Left ventricle myocardium superior (tissue), 1 donor: ENCODE measurements at places on chromosomes 4 and X. TPM values are rescaled to one million over a fixed set of nuclear protein-coding genes. Genes with fewer than 3 reads are reported as not detected.

TEX13B gene
- not detected for total RNA-seq

CWH43 gene
- not detected for total RNA-seq

FAM47E gene
- 2.4 TPM for total RNA-seq

EPGN gene
- 3.0 TPM for total RNA-seq

TMEM31 gene
- not detected for total RNA-seq

STK32B gene
- total RNA-seq = 1.4 TPM

XG gene
- 0.32 TPM for total RNA-seq

SLC9B2 gene
- 3.3 TPM for total RNA-seq

SSX4 gene
- not detected for total RNA-seq

ABLIM2 gene
- 28.3 TPM for total RNA-seq

DNA sequence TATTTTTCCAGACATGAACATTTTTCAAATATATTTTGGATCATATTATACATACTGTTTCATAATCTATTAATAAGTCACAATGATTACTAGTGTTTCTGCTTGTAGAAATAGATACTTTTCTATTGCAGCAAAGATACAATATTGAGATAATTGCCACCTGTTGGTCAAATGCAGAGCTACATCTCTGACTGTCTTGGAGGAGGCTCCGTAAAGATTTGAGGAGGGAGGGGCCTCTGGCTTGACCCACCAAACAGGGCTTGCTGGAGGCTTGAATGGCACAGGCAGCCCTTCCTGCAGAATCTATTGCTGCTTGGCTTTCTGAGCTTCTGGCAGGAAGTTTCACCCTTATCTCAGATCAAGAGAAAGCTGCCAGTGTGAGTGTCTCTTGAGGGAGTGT is 99.3 kb upstream of the ARMCX2 start:
- no peak for DNase-seq

DNA sequence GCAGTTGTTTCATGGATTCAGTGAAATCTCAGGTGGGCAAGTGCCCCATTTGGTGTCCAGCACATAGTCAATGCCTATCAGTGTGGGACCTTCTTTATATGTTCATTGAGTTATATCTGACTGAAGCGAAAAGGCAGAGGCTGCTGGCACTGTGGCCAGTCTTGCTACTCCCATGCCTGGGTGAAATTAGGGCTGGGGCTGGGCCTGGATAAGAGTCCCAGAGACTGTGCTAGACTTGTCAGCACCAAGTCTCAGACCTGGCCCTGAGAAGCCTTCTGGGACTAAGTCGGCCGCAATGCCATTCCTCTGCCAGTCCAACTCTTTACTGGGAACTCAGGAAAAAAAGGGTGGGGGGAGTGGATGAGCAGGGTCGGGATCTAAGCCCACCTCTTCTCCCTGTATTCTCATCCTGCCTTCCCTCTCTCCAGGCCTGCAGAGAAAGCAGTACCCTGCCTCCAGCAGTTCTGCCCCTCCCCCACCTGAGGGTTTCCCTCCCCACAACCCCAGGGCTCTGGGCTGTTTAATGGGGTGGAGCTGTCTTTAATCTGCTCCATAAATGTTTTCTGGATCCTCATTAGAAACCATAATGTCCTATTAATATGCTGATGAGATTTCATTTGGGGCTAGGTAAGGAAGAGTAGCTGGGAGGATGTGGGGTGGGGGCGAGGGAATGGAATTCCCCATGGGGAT is 153.5 kb upstream of the PJA1 start:
- DNase-seq = no peak

DNA sequence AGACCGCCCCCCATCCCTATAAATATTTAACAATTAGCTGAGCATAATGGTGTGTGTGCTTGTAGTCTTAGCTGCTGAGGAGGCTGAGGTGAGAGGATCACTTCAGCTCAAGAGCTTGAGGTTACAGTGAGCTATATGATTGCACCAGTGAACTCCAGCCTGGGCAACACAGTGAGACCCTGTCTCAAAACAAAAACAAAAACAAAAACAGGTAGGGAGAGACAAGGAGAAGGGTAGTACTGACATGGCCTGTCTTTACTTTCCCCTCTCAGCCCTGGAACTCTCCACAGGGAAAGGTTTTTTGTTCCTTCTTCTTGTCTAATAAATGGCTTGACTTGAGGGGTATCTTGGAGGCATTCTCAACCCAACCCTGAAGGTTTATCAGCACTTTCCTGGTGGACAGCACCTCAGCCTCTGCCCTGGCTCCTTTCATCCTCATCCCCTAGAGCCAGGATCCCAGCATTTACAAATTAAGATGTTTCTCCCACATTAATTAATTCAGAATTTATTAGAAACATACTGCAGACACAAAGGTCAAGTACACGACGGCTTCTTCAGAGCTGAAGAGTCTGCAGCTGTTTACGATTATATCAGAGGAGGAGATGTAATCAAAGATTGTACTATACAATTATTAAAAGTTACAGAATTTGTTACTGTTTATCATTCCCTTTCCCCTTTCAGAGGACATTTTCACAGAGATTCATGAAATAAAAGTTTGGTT is 131.8 kb downstream of the AFF1 start:
- DNase-seq = no peak

GRCh38 chr4:88659890-88660208 is 37.8 kb downstream of the NAP1L5 start:
- DNase-seq = no peak

- DNase-seq = no peak
Observed at GRCh38 chr4:81652069-81652478, 180.4 kb upstream of the RASGEF1B start.

DNA sequence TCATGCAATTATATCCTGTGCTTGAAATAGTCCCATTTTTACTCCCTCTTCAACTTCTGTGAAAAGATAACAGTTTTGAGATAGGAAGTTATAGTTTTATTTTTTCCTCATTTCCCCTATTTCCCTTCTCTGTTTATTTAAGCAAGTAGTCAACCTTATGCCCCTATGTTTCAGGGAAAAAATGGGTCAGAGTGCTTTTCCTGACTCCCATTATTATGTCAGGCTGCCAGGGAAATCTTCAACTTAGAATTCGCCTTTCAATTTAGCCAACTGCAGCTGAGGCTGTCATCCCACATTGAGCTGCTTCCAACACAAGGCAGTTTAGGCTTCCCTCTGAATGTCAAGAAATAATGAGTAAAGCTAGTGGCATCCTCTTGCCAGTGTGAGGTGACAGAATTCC is 42.3 kb downstream of the NXT2 start:
- no peak for DNase-seq

DNA sequence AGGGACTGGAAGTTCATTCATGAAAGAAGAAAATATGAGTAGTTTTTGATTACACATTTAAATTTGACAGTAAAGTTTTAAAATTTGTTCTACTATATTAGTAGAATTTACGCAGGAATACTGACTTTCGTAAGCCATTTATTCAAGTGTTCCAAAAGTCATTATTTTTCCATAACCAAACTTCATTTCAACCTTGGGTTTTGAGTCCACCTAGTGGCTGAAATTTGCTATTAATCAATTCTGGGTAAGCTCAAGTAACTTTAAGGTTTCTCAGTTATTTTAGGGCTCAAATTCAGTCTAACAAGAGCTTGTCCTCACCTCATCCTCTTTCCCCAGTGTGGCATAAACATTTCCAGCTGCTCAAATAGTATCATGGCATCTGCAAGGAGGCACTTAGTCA is 175.4 kb downstream of the SH3BGRL start:
- DNase-seq = no peak

- peak; percentile 31 for DNase-seq
Observed at GRCh38 chrX:103063918-103064434, at the start of gene BEX1. Gene BEX1, minus strand, starts transcription at chrX:103064171. Its CDS starts 897 bp downstream, at chrX:103063274.

DNA sequence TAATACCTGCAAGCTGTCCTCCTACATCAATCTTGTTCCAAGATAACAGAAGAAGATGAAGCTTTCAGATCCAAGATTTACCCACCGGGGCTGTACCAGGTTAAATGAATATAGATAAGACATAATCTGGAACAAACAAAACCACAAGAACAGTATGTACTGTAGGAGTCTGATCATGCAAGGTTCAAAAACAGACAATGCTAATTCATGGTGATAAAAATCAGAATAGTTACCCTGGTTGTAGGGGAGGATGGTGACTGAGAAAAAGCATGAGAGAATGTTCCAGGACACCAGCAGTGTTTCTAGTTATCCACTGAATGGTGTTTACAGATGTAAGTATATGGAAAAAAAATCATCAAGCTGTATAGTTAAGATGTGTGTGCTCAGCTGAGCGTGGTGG is 211.6 kb upstream of the TBL1X start:
- DNase-seq = no peak

DNA sequence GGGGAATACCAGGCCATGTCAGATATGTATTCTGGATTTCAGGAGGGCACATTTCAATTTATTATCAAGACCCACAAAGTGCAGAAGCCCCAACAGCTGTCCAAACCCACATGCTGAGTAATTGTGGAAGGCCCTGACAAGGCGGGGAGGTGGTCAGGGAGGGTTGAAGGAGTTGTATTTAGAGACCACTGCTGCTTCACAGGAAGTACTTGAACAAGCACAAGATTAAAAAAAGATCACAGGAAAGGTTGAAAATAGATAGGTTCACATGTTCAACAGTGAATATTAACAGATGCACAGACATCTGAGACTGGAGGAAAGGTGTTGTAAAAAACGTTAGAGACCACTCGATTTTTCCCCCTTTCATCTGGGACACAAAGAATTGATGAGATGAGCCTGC is 17.9 kb downstream of the ATP8A1 start:
- DNase-seq = no peak

DNA sequence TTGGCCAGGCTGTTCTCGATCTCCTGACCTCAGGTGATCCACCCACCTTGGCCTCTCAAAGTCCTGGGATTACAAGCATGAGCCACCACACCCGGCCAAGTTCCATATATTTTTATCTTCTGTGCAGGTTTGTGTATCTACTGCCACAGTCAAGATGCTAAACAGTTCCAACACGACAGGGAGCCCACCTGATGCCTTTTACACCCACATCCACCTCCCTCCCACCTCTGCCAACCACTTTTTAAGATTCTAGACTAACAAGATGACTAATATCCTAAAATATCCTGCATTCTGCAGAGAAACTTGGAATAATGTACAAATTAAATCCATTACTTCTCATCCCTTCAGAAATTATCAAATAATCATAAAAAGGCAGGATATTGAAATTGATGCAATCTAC is 19.3 kb upstream of the RPL34 start:
- DNase-seq = no peak

DNA sequence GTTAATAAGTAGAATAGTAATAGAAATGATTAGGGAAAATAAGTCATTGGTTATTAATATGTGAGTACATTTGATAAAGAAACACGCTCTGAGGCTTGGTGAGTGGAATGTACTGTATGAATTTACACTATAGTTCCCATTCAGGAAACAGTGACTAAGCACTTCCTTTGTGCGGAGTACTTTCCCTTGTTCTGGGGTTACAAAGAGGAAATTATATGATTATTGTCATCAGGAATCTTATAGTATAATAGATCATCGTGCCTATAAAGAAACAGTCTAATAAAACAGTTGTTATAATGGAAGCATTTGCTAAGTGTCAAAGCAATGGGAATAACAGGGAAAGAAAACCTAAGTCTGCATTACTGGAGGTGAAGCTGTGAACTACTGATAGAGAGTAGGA is 138.0 kb downstream of the RPA4 start:
- DNase-seq = no peak

GRCh38 chrX:19760345-19760744 is 127.1 kb downstream of the SH3KBP1 start:
- DNase-seq = no peak

GRCh38 chrX:118978451-118978850 is 4.0 kb downstream of the LONRF3 start:
- DNase-seq = no peak

DNA sequence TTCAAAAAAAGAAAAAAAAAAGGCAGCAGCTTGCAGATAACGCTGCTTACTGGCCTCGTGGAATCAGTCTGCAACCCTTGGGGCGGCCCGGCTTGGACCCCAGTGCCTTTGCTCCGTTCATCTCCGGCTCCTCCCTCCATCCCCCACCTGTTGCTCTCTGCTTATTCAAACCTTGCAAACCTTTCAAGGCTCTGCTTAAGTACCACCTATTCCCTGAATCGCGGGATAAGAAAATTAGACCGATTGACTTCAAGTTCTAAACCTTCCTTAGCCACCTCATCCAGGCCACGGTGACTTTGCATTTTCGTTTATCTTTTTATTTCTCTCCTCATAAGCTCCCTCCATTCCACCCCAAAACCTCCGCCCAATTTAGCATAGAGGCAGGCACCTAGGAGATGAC is 1.4 kb upstream of the PHKA1 start:
- no peak for DNase-seq

- no peak for DNase-seq
Observed at GRCh38 chr4:183328832-183329231, 6.6 kb upstream of the CLDN24 start.

DNA sequence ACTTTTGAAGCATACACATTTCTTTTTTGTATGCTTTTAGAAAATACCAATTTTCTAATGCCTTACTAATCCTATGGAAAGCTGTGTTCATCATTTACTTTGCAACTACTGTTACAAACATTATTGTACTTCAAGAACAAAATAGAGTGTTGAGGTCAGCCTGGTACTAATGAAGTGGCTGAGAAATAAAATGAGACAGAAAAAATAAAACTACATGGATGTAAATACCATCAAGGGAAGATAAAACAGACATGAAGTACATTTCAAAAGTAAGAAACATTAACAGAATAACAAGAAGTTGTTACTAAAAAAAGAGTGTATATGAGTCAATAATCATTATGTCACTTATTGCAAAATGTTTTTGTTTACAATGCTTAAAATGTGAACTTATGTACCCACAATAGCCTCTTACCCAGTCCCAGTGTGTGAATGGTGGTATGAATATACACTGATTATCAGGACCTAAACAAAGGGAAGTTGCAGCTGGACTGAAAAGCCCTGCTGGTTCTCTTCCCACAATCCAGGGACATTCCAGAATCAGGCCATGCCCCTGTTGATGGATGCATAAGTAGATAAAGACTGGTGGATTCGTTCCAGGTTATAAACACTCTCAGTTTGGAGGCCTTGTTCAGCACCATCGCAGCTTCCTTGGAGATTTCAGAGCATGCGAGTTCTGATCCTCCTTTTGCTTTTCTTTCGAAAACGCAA is 2.4 kb upstream of the CSN3 start:
- DNase-seq = no peak

DNA sequence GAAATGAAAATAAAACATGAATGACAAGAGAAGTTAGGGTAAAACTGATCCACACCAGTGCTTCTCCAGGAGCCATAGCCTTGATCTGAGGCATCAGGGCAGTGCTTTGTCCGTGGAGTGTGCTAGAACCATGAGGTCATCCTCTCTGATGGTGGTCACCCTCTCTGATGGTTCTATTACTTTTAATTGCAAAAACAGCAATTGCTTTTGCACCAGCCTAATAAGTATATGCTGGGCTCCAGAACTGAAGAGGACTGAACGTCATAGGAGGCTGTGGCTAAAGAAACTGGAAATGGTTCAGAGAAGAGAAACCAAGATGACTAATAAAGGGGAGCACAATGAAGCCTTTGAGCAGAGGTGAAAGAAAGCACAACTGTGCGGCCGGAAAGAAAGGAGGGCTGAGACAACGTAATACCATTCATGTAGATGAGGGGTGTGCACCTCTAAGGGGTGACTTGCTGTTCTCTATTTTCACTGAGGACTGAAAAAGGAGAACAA is 17.0 kb upstream of the TMEM154 start:
- no peak for DNase-seq
